ENCODE measurements at places on chromosomes 12 and 14. TPM values are rescaled to one million over a fixed set of nuclear protein-coding genes. Genes with fewer than 3 reads are reported as not detected.

The ZFHX2 gene
- 1.0 TPM for total RNA-seq

The COPZ1 gene
- total RNA-seq: 133 TPM

The SELPLG gene
- total RNA-seq: 0.16 TPM

The PLEKHH1 gene
- total RNA-seq: 0.16 TPM

The RARG gene
- total RNA-seq: 8.9 TPM

The KRT1 gene
- not detected for total RNA-seq

The TAS2R10 gene
- 0.76 TPM for total RNA-seq

The PTHLH gene
- total RNA-seq: 0.25 TPM

The CDKL1 gene
- total RNA-seq: 15.1 TPM

The LRP1-AS gene
- total RNA-seq: not detected

The DENND5B gene
- 5.2 TPM for total RNA-seq

The PTPN6 gene
- 3.2 TPM for total RNA-seq

The NOVA1 gene
- total RNA-seq: 0.32 TPM

The PLA2G1B gene
- not detected for total RNA-seq

The MOK gene
- total RNA-seq: 1.8 TPM

The GPR135 gene
- 1.1 TPM for total RNA-seq

The P2RX2 gene
- not detected for total RNA-seq

The EEA1 gene
- 27.9 TPM for total RNA-seq

Measured in bladder microvascular endothelial cell (primary cell).